ENCODE measurements at places on chromosomes 4 and X.
A peak's percentile ranks its signal among the peaks of the same experiment; 100 is the strongest.

DNA sequence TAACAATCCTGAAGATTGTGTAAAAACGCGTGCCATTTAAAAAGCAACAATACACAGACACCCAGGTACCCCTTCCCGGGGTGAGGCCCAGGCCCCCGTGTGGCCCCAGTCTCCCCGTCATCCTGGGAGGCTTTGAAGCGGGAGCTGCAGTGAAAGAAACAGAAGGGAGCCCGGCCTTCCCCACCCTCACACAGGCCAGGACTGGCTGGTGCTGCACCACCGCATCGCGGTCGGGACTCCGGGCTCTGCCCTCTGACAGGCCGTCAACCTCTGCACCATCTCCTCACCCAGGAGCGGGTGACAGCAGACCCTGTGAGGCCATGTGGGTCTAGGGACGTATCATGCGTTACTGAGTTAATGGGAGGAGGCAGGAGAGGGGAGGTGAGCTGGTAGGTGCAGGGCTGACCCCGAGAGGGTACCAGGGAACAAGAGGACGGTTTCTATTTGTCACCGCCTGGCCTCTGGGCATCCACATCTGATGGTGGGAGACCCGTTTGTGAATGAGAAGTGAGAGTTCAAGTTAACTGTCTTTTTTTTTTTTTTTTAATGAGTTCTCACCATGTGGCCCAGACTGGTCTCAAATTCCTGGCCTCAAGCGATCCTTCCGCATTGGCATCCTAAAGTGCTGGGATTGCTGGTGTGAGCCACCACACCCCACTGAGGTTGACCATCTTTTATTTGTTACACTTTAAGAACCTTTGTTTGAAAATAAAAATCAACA, 27.3 kb downstream of the PIGG start:
- no peaks in the 10 kb centered on the region for H3K4me1 ChIP-seq
- H3K36me3 ChIP-seq, result peaks cover 57% of the 10 kb centered on the region
- no peaks in the 10 kb centered on the region for H3K27me3 ChIP-seq
- H3K4me3 ChIP-seq, result no peak overlapping the region
- no peak for DNase-seq
- H3K27ac ChIP-seq, result no peak overlapping the region

DNA sequence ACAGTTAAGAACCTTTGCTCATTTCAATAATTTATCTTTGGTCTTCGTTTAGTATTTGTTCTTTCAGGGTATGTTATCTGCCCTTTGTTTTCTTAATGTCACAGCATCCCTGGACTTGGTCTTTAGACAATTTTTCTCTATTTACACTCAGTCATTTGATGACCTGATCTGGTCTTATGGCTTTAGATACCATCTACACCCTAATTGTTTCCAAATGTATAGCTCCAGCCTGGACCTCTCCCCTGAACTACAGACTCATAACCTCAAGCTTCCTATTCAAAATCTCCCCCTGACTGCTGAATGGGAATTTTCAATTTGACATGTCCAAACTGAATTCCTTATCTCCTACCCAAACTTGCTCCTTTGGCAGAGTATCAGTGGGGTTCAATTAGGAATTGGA, 3.7 kb upstream of the SUPT20HL2 start:
- no peak for DNase-seq
- H3K27ac ChIP-seq, result no peak overlapping the region
- no peak overlapping the region for H3K4me3 ChIP-seq
- no peaks in the 10 kb centered on the region for H3K36me3 ChIP-seq
- H3K27me3 ChIP-seq, result peaks cover 2% of the 10 kb centered on the region

DNA sequence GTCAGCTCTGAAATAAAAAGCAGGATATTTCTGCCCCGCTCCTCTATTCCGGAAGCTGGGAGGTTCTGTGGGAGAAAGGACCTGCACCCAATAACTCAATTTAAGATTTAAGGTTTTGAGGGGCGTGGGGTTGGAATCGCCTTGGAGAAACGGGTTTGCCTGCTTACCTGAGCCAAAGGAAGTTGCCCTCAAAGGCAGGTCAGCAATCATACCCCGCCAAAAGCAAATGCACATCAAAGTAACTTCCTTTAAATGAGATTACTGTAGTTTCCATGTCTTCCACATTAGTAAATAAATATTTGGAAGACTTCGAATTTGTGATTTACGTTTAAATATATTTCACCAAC, 978 bp upstream of the HS3ST1 start:
- no peak overlapping the region for H3K27ac ChIP-seq
- H3K36me3 ChIP-seq, result no peaks in the 10 kb centered on the region
- H3K4me3 ChIP-seq, result no peak overlapping the region
- peaks cover 15% of the 10 kb centered on the region for H3K4me1 ChIP-seq
- H3K27me3 ChIP-seq, result peaks cover 33% of the 10 kb centered on the region
- DNase-seq, result no peak

GRCh38 chrX:100681599-100681998, 37.6 kb downstream of the SRPX2 start:
- no peak for DNase-seq
- H3K27me3 ChIP-seq, result no peaks in the 10 kb centered on the region
- no peaks in the 10 kb centered on the region for H3K36me3 ChIP-seq
- no peak overlapping the region for H3K27ac ChIP-seq

GRCh38 chrX:3142259-3143042, 101.2 kb downstream of the ARSF start:
- H3K4me3 ChIP-seq, result no peak overlapping the region
- H3K4me1 ChIP-seq, result peaks cover 15% of the 10 kb centered on the region
- H3K27ac ChIP-seq, result peak overlapping the region; percentile 72
- DNase-seq, result no peak

DNA sequence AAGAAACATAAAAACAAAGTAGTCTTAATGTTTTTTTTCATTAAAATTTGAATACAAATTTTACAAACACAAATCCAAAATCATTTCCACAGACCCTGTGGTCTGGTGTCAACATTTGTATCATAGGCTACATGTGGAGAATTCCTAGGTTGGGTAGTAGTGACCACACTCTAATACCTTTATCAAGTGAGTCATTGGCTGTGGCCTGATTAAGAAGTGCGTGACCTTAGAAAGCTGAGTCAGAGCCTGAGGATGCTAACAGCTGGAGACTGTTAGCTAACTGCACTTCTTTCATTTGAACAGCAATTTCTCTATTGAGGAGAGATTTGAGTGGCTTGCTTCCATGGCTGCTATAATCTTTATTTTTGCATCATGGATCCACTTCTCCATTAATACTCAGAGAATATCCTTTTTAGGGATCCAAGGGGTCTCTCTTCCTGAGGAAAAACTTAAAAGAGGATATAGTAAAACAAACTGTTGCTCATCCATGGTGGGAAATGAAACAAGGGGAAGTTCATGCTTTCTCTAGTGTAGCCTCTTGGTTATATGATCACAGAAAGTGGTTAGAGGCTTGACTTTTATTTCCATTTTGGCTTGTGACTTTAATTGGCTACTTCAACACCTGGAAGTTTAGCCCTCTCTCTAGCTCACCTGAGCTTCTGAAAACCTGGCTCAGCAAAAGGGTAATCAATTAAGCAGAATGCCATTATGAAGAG, 335.8 kb downstream of the PABPC4L start:
- DNase-seq, result no peak
- no peak overlapping the region for H3K4me3 ChIP-seq
- H3K36me3 ChIP-seq, result no peaks in the 10 kb centered on the region
- H3K4me1 ChIP-seq, result no peaks in the 10 kb centered on the region

DNA sequence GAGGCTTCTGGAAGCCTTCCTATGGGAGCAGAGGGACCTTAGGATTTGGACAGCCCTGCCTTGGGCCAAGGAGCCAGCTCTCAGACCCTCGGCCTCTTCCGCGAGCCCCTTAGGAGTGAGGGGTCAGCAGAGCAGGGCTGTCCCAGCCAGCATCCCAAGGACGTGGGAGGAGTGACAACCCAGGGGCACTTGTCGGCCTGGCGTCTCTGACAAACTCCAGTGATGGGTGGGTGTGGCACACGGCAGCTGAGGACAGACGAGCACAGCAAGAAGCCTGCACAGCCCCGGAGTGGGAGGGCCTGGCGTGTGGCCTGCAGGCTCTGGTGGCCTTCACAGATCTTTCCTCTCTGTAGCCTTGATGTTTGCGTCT, 11.6 kb upstream of the TNIP2 start:
- no peak overlapping the region for H3K4me3 ChIP-seq
- H3K27ac ChIP-seq, result no peak overlapping the region
- H3K4me1 ChIP-seq, result peaks cover 33% of the 10 kb centered on the region
- peaks cover 2% of the 10 kb centered on the region for H3K36me3 ChIP-seq
- no peaks in the 10 kb centered on the region for H3K27me3 ChIP-seq

DNA sequence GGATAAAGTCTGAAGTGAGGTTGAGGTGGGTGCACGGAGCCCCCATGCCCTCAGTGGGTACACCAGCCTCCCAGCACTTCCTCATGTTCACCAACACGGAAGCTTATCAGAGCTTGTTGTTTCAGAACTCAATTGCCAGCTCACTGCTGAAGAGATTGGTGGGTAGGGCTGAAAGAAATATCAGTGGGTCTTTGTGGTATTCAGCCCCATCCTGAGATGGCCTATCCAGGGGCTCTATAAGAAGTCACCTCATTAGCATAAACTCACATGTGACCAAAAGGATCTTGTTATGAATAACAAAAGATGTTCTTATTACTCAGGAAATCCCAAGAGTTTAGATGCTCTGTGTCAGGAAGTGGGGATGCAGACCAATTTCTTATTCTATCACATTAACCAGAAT, 177.3 kb downstream of the ARHGAP10 start:
- H3K4me3 ChIP-seq, result no peak overlapping the region
- no peaks in the 10 kb centered on the region for H3K4me1 ChIP-seq
- no peaks in the 10 kb centered on the region for H3K27me3 ChIP-seq
- DNase-seq, result no peak
- H3K36me3 ChIP-seq, result peaks cover 7% of the 10 kb centered on the region
- no peak overlapping the region for H3K27ac ChIP-seq
